ENCODE measurements at places on chromosomes 2 and 18. TPM values are rescaled to one million over a fixed set of nuclear protein-coding genes. Genes with fewer than 3 reads are reported as not detected.

DNA sequence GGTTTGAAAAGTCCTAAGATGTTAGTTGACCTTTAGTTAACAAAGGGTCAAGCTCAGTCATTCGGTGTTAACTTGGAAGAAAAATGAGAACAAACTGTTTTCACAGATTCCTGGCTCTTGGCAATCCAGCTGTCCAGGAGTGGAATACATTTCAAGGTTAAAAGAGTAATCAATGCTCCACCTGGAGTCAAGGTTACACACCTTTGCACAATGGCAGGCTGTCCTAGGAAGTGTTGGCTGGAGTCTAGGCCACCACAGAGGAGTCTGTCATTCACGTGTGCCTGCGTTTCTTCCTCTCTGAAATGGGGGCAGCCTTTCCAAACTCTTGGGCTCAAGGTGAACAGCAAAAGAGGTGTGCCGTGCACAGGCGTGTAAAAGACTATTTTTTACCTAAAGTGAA, 6.3 kb upstream of the ID2 start:
- DNase-seq, result no peak

- DNase-seq, result no peak
These were observed 434.7 kb upstream of the HS6ST1 start for GRCh38 chr2:128753321-128753720.

- no peak for DNase-seq
These were observed 18.8 kb downstream of the EPHA4 start for GRCh38 chr2:221553333-221553732.

DNA sequence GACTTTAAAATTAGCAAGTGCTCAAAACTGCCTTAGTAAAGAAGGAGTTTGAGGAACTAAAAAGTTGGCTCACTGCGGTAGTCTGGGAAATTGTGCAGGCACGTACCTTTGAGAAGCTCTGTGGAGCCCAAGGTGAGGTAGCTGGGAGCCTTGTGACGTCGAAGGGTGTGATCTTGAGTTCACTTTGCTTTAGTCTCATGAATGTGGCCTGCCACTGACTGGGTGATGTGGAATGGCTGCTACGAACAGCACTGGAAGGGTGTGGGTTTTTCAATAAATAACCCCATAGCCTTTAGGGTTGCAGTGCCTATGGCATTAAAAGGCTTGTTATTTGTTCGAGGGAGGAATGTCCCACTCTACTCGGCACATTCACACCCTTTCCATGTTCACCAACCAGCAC, 312.3 kb downstream of the PRKCE start:
- no peak for DNase-seq

- no peak for DNase-seq
These were observed 734.9 kb downstream of the EPHA4 start for GRCh38 chr2:220837226-220837625.

DNA sequence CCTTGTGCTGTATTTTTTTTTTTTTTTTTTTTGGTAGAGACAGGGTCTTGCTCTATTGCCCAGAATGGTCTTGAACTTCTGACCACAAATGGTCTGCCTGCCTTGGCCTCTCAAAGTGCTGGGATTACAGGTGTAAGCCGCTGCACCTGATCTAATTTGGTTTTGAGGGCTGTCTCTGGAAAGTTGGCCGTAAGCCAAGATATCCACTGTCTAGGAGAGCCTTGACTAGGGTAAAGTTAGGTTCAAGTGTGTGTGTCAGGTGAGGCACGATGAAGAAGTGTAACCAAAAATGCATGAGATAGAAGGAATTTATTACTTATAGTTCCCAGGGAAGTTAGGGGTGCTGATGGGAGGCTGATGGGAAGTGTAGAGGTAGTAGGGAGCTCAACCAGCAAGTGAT, 46.7 kb downstream of the INO80C start:
- no peak for DNase-seq

The PLGLB2 gene
- polyA plus RNA-seq, result 1.1 TPM

The CCBE1 gene
- 75.0 TPM for polyA plus RNA-seq

The ATOH8 gene
- 37.3 TPM for polyA plus RNA-seq

The TYMS gene
- polyA plus RNA-seq, result 204 TPM

The RGPD6 gene
- polyA plus RNA-seq, result 36.6 TPM

The CCDC141 gene
- polyA plus RNA-seq, result 3.4 TPM

The KCNIP3 gene
- 7.4 TPM for polyA plus RNA-seq

All from right lung (tissue), 10 donors.